ENCODE measurements at places on chromosomes 7 and 10.

GRCh38 chr7:128231021-128231420 lies 10.1 kb upstream of the LEP start:
- DNase-seq = no peak

GRCh38 chr10:91711885-91712680 lies 79.2 kb upstream of the PPP1R3C start:
- no peak for DNase-seq

- DNase-seq = no peak
Observed at GRCh38 chr7:75033064-75033463, 40.5 kb downstream of the RCC1L start.

DNA sequence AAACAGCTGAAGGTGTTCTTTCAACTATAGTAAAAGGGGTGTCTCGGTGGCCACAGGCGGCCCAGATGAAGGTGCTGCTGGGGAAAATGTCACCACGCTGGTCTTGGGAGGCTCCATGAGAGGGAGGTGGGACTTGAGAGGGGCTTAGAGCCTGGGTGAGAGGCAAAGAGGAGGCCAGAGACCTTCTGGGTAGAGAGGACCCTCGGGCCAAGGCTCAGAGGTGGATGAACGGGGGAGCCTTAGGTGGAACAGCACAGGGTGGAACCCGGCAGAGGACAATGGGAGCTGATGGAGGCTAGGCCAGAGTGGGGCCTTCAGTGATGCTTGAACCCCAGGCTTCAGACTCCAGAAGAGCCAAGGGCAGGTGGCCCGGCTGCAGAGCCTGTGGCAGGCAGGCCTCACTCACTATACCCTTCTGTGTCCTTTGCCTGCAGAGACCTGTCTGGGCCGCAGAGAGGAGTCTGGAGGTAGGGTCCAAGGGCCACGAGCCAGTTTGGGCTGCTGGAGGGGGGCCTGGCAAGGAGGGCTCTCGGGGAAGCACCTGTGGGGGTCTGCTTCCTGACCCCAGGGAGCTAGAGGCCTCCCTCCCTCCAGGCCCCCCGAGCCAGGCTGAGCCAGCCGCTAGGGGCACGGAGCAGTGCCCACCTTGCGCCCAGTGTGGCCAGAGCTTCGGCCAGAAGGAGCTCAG lies 32.1 kb downstream of the ZNF783 start:
- no peak for DNase-seq

GRCh38 chr7:100670074-100670473 lies 3.5 kb upstream of the GNB2 start:
- DNase-seq = peak; percentile 40

DNA sequence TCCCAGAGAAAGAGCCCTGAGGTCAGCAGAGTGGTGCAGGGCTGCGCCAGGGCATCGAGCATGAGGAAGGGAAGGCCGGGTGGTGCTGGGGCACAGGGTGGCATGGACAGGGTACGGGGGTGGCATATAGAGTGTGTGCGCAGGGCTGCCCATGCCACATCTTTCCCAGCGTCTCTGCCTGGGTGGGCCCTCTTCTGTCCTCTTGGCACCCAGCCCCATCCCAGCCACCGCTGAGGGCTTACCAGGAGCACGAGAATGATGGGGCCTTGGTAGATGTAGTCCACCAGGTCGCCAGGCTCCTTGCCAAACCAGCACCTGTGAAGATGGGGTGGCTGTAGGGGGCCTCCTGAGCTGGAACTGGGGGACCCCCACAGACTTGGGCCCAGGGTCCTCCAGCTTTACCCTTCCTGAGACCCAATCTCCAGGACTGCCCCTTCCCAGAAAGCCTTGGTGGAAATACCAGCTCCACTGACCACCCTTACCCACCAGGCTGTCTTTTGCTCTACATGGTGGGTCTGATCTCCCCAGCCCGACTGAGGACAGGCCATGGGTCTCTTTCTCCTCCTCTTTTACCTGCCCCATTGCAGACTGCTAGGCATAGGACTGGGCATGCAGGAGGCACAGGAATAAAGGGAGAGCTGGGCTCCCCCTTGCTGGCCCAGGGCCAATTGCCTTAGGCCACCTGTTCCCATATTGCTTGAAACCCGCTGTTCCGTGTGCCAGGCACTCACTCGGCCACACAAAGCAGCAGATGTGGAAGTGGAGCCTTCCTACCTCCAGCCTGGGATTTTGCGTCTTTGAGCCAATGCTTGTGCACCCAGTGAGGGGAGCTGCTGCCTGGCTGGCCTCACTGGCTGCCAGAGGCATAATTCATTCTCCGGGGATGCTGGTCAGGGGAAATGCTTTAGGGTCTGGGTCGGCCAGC lies 21.7 kb downstream of the CRHR2 start:
- no peak for DNase-seq

DNA sequence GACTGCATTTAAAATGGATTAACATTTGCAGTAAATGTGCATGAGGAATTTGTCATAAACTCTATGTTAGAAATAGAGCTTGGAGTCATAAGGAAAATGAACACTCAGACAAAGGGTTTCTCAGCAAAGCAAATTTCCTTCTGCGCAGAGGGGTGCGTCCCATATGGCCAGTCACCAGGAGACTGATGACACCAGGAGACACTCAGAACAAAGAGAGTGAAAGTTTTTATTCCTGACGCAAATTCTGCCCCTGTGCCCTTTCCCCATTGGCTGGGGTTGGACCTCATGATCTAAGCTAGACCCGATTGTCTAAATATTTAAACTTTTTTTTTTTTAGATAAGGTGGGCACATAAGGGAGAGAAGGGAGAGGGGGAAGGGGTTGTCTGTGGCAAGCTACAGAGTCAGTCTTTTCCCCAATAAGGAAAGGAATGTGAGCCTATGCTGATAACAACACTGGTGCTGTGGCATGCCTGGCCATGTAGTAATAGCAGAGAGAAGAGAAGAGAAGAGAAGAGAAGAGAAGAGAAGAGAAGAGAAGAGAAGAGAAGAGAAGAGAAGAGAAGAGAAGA lies 202.0 kb downstream of the POM121L12 start:
- DNase-seq = no peak

- no peak for DNase-seq
Observed at GRCh38 chr10:78777466-78777865, 291.3 kb upstream of the ZMIZ1 start.

- no peak for DNase-seq
Observed at GRCh38 chr7:158047391-158048059, 540.1 kb downstream of the PTPRN2 start.

DNA sequence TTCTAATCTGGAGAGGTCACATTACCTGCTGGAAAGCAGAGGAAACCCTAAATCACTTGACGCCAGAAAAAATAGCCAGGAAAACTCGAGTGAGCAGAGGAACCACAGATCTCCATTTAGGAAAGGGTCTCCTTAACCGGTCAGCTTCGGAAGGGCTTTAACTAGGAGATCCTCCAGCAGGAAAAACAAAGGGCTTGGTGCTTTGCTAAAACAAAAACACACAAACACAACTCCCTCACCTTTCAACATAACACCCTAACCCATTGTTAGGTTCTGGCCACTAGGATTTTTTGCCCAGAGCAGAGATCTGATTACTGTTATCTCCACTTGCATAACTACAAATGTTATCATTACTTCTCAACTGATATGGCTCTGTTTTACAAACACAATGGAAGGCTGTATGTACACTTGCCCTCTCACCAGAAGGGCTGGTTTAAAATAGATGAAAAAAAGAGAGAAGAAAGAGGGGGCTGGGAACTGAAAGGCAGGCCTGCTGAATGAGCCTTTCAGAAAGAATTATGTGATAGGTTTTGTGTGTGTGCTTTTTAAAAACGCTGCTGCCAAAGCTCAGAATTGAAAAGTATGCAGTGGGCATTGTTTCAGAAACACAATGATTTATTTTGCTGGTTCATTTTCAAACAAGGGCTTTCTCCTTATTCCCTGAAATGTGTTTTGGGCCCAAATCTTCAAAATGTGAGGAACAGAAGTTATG lies 161.5 kb downstream of the FGFR2 start:
- peak; percentile 25 for DNase-seq

DNA sequence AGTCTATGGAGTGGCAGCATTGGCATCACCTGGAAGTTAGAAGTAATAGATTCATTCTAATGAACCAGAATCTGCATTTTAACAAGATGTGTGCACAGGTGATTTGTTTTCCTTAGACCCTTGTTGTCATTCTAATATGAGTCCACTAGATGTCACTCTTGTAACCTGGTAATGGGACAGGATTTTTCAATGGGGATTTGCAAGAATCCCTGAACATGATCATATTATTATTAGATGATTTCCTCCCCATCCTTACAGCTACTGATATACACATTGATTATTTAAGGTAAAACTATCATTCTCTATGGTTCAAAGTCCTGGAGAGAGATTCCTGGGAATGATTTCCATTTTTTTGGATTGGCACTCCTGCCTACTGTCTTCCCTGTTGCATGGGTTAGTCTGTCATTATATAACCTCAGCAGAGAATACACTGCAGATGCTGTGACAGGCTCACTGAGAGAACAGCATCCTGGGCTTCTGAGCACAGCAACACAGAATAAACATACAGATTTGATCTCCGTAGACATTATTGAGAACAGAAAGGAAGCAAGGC lies 194.9 kb downstream of the SUGCT start:
- DNase-seq = peak; percentile 79

DNA sequence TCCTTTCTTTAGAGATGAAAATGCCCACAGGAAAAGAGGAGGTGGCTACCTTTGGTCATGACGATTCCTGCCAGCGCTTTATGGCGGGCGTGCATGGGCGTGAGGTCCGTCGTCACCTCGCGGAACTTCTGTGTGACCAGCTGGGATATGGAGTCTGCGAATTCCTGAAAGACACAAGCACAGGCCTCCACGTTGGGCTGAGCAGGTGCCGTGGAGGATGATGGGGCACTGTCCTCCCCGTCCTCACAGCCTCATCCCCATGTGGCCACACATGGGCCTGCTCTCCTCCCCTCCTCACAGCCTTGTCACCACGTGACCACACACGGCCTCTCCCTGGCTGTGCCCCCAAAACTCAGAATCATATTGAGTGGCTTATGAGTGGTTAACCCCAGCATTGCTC lies 214.7 kb downstream of the WDR37 start:
- DNase-seq = no peak

- no peak for DNase-seq
Observed at GRCh38 chr10:119668461-119668860, 17.3 kb downstream of the BAG3 start.

DNA sequence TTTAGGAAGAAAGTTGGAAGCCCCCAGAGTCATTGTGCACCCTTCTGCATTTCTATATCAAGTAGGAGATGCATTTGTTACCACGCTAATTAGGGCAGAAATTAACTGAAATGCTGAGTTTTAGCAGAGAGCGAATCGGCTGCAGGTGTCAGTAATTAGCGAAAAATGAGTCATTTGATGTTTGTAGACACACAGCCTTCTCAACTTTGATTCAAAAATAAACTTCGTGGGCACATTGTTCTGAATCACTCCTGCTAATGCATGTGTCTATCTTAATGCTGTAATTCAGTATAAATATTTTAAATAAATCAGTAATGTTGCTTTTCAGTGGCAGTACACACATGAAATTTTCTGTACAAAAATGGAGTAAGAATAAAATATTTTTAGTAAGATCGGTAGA lies 109.5 kb upstream of the CARD11 start:
- no peak for DNase-seq

DNA sequence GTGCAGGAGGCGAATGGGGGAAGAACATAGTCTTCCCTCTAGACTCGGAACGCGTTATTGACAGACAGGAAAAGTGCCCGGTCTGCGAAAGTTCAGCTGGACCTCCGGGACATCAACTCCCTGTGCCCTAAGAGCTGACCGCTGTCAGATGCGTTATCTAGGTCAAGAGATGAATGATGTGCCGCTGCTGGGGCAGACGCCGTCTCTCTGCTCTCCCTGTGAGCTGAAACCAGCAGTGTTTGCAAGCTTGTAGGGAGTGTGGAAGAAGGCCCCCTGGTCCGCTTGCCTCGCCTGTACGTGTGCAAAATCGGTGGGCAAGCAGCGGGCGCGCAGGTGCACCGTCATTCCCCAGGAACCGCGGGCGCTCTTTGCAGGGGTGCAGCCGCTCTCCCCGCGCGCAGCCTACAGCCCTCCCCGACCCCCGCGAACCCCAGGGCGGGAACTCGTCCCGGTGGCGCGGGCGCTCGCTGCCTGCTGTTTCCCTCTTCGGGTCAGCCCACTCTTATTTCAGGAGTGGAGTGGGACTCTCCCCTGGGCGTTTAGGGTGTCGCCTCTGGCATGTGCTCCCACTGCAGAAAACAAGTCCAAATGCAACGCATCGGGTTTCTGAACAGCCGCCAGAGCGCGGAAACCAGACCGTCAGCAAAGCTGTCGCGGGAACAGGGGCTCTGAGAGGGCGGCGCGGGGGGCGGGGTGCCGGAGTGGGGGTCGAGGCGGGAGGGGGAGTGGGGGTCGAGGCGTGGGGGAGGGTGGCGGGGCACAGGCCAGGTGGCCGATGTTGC lies 1.8 kb upstream of the PFKFB3 start:
- peak; percentile 42 for DNase-seq

GRCh38 chr7:100386940-100387339 lies 13.7 kb downstream of the PILRA start:
- DNase-seq = no peak

DNA sequence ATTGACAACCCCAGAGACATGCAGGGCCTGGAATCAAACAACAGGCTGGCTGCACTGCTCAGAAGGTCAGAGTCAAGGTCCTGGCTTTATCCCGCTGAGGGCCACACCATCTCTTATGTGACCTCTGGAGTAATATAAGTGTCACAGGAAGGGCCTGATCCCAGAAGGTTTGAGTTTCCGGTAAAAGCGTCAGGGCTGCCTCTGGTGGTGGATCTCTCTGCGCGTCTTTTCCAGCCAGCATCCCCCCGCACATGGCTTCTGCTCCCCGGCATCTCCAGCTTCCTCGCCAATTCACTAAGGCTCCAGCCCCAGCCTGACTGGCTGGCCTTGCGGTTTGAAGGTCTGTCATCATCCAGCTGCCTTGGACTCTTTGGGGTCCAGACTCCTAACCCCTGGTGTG lies 54.2 kb downstream of the SNX10 start:
- DNase-seq = no peak

DNA sequence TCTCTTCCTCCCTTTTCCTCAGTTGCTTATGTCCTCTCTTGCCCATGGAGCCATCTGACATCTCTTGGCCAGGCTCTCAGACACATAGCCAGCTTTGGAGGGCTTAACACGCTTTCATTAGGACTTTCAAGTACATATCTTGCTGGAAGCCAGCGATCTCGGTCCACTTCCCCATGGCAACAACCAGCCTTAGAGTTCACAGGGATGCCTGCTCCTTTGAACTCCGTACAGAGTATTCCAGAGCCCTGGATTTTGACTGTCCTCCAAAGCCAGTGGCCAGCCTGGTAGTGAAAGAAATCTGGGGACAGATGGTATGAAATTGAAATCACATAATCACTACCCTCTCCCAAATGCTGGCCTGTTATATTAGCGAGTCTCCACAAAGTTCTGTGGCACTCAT lies 370.5 kb upstream of the NPVF start:
- no peak for DNase-seq
